Cortex of kidney (tissue), 1 donor: ENCODE measurements at places on chromosomes 2 and 18.

GRCh38 chr2:66596256-66596655, 161.3 kb downstream of the MEIS1 start:
- no peak for DNase-seq

- no peak for DNase-seq
Observed at GRCh38 chr2:68789603-68790002, 55.0 kb downstream of the ARHGAP25 start.

DNA sequence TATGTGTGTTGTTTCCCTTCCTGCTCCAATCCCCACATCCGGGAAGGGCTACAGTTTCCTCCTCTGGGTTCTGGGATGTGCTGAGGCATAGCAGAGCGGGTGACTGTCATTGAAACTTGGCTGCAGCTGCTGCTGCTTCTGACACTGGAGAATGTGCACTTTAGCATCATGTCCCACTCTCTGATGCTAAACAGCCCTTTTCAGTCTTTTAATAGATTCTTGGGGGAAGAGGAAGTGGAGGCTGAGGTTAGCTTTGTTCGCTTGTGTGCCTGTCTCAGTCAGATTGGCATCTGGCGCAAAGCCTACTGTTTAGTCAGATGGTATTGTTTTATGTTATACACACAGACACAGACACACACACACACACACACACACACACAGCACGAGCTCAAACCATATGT, 136.5 kb upstream of the RND3 start:
- DNase-seq, result no peak

- DNase-seq, result no peak
Observed at GRCh38 chr2:239061824-239062570, 214.1 kb downstream of the TWIST2 start.

DNA sequence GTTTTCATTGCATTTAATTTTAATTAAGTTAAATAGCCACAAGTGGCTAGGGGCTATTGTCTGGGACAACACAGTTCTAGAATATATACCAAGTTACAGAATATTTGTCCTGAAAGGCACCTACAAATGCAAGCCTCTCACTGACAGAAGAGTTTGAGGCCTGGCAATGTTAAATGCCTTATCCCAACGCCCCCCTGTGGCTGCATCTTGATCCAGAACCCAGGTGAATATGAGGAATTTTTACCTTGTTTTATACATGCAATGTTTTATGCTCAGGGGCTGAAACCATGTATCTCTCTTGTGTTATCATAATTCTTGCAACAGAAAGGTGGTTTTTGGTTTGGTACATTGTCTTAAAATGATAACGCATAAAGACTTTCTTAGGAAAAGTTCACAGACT, 71.8 kb upstream of the SEC11C start:
- DNase-seq, result no peak

- no peak for DNase-seq
Observed at GRCh38 chr18:44107187-44107586, 573.5 kb upstream of the SETBP1 start.

DNA sequence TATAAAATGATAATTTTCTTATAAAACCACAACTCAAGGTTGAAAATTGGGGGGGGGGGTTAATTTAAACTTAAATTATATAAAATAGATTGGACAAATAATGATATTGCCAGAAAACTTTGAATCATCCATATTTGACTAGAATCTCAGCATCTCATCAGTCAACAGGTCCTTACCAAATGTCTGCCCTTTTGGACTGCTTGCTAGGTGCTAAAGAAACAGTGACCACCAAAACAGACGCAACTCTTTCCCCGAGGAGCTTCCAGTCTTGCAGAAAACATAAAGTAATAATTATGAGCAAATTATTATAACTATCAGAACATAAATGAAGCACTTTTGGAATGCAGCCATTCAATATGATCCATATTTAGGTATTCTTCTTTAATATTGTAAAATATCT, 8.6 kb upstream of the COL3A1 start:
- no peak for DNase-seq

DNA sequence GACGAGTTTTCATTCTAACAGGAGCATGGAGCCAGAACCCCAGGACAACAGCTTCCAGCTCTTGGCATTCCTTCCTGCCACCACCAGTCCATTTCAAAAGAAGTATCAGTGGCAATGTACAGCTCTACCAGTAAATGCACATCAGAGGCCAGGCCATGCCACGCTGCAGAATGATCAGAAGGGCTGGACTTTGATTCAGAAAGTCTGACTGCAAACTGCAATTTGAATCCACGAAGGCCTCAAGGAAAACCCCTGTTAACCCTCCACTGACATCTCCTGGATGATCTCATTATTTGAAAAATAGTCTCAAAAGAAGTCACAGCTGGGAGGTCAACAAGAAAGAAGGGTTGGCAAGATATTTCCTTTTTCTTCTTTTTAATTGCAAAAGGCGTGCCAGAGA, 119.2 kb downstream of the MYO5B start:
- DNase-seq, result no peak

GRCh38 chr18:74268175-74268574, 23.6 kb downstream of the CYB5A start:
- no peak for DNase-seq

GRCh38 chr2:134127496-134127895, 126.4 kb upstream of the MGAT5 start:
- DNase-seq, result no peak

- no peak for DNase-seq
Observed at GRCh38 chr2:239160226-239161143, 240.3 kb downstream of the HDAC4 start.

GRCh38 chr18:31268985-31269406, 49.0 kb upstream of the DSG1 start:
- no peak for DNase-seq
